LNCaP clone FGC (cell line): ENCODE measurements at places on chromosomes 3 and 15.

- DNase-seq: no peak
Observed at GRCh38 chr3:4804161-4805058, 174.8 kb upstream of the BHLHE40 start.

- no peak for DNase-seq
Observed at GRCh38 chr3:170532573-170532972, 53.3 kb downstream of the SLC7A14 start.

DNA sequence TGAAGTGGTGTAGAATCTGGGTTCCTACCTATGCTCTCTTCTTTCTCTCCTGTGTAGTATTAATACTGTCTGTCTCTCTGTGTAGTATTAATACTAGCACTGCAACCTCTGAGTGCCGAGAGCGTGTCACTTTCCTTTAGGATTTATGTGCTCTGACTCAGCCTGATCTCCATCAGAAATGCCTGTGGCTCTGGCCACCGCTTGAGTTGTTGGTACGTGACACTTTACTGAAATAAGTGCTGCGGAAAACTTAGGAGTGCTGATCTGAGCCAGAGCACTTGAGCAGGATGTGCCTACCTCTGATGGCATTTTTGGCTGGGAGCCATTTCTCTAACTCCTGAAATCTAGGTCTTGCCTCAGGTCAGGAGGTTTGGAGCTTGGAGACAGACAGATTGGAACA lies 807.4 kb downstream of the SQOR start:
- DNase-seq: no peak

DNA sequence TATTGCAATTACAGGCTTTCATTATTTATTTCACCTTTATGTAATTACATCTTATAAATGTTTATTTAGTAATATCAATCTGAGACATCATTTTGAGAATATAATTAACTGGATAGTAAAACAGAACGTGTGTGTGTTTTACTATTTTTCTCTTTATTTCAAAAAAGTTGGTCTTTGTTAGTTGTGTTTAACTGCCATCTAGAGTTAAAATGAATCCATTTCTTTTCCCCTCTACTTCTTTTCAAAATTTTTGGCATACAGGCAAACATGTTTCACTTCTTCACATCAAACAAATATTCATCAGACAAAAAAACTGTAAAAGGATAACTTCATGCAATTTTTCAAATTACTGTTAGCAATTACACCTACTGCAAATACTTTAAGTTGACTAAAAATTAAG lies 61.1 kb downstream of the FEZF2 start:
- no peak for DNase-seq

DNA sequence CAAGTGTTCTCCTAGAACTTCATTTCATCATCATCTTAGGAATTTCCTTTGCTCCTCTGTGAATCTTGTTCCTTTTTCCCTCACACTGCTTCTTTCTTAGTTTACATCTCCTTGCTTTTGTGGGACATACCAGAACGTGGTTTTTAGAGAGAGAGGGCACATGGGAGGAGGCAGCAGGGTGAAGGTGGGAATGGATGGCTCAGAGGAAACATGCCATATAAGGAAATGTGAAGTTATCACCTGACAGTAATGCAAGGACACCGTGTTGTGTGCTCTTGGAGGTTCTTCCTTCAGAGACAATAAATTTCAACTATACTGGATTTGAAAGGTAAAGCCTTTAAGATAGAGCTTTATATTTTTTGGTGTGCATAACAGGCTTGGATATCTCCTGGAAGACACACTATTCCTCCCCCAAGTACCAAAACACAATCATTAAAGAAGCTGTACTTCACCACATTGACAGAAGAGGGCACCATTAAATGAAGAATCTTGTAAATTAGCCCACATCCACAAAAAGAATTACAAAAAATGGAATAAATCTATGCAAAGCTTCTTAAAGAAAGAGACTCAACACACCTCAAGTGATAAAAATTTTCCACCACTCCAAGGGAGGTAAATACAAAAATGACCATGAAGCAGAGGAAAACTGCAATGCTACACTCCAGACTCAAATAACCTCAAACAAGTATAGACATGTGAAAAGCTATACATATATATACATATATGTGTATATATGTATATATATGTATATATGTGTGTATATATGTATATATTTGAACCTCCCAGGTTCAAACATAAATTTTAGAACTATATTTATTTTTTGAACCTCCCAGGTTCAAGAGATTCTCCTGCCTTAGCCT lies 26.1 kb downstream of the RPL39L start:
- no peak for DNase-seq

DNA sequence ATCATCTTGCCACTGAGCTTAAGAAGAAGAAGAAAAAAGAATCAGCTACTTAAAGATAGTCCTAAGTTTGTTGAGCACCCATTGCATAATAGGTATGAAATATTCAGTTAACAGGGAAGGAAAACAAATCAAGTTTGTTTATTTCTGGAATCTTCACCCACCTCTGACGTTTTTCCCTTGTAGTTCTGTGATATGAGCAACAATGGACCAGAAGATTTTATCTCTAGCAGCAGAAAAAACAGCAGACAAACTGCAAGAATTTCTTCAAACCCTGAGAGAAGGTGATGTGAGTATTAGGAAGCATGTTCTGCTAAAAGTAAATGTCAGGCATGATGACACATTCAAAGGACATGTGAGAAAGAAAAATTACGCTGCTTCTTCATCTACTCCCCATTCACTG lies 3.7 kb downstream of the FANCI start:
- no peak for DNase-seq

DNA sequence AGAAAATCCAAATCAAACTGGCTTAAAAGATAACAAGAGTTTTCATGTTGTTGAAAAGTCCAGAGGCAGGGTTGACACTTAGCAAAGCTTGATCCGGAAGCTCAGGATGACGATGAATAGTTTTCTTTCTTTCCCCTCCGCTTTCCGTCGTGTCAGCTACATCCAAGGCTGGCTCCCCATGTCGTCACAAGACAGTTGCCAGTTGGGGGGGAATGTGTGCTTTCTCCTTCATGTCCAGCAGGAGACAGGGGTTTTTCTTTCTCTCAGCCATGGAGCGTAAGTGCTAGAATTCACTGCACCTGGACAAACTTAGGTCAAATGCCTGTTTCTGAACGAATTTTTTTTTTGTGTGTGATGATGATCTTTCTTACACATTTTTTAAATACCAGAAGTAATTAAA lies 273.8 kb upstream of the RGMA start:
- DNase-seq: no peak

- DNase-seq: peak; percentile 46
Observed at GRCh38 chr3:80770106-80771074, 991.1 kb downstream of the GBE1 start.
